ENCODE measurements at places on chromosomes 12 and 14.

DNA sequence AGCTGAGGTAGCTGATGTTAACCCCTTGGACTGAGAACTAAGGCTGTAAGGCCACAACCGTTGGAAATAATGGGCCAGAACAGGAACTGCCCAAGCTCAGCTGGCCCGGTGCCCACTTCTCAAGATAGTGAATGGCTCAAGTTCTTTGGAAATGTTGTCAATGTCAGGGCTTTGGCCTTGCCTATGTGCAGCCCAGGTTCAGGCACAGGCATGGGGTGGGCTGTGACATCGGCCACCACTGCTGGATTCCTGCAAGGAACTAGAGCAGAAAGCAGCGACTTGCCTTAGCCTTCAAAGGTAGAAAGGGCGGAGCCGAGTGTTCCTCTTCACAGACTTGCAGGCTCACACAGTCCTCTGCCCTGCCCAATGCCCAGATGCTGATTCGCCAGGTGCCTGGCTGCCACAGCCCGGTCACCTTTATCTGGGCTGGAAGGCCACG, 291.2 kb downstream of the ZFP36L1 start:
- no peak for DNase-seq

GRCh38 chr12:16602412-16602811, 3.5 kb downstream of the LMO3 start:
- no peak for DNase-seq

DNA sequence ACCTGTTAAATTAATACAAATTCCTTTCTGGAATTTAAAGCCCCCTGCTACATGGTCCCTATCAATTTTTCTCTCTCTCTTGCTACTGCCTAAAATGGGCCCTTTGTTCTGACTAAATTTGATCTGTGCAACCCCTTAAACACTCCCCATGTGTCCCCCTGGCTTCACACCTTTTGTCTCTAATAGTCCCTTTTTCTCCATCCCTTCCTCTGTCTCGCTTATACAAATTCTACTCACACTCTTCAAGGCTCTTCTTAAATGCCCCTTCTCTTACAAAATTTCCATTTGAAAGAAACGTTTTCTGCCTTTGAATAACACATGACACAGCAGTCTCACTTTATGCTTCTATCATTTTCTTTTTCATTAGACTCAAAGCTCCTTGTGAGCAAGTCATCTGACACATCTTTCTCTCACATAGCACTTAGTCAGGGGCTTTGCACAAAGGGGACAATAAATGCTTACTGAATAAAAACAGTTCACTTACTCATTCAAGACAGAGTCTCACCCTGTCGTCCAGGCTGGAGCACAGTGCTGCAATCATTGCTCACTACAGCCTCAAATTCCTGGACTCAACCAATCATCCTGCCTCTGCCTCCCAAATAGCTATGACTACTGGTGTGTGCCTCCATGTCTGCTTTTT, 41.5 kb upstream of the NR2C1 start:
- DNase-seq = no peak

DNA sequence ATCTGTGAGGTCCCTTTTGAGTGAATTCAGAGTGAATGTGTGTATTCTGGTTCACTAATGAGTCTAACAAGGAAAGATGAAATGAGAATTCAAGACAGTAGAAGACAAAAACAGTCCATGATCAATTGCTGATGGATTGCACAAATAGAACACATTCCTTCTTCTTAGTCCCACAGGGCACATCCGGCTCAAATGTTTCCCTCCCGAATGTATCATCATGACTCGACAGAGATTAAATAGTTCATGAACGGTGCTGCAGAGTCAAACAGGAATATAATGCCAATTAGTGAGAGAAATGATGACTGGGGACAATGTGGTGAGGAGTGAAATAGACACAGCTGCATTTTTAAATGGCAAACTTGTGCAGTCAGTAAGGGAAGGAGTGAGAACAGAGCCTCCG, 11.5 kb upstream of the SFSWAP start:
- no peak for DNase-seq

DNA sequence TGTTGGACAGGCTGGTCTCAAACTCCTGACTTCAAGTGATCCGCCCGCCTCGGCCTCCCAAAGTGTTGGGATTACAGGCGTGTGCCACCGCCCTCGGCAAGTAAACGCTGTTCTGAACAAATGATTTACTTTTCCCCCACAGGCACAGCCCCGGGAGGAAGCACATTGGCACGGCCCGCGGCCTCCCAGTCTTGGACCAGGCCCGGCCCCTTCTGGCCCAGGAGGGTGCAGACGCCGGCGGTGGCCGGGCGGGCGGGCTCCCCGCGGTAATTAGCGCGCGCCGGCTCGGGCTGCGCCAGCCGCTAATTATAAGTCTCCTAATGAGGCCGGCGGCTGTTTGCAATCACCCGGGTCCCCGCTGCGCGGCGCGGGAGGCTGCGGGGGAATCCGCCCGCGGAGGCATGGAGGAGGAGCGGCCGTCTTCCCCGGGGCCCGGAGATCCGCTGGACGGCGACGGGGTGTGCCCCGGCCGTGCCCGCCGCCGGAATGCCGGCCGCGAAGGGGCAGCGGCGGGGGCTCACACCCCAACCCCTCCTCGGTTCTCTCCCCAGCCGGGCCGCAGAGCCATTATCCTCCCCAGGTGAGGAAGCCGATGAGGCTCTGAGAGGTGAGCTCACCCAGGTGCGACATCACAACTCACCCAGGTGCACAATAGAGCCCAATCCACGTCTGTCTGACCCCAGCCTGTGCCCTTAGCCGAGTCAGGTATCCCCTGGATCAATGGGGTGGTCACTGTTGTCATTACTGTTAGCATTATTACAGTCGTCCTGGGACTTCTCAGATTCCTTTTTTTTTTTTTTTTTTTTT, 3.3 kb upstream of the POP5 start:
- no peak for DNase-seq

GRCh38 chr12:10170216-10170615, 1.7 kb downstream of the OLR1 start:
- DNase-seq = no peak

DNA sequence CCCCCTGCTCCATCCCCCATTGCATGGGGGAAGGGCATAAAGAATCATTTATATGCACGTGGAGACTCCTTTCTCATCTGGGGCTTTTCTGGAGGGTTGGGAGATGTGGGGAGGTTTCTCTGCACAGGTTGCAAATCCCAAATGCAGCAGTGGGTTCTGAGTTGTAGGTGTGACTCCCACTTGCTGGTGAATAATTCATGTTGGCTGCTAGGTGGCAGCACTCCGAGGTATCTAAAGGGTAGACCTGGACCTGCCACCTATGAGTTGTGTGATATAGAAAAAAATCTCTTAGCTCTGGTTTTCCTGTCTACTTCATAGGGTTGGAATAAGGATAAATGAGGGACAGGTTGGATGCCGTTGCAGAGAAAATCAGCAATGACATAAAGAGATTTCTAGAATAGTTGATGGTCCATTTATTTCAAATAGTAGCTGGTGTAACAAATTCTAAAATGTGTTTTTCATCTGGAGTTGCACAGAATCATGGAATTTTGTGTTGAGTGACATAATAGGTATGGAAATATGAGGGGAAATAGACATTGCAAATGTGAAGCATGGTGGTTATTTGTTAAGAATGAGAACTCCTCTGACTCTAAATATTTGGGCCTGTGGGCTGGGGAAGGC, 4.6 kb downstream of the MARCHF9 start:
- DNase-seq = no peak

- no peak for DNase-seq
Observed at GRCh38 chr12:102438047-102438826, 42.1 kb downstream of the IGF1 start.

DNA sequence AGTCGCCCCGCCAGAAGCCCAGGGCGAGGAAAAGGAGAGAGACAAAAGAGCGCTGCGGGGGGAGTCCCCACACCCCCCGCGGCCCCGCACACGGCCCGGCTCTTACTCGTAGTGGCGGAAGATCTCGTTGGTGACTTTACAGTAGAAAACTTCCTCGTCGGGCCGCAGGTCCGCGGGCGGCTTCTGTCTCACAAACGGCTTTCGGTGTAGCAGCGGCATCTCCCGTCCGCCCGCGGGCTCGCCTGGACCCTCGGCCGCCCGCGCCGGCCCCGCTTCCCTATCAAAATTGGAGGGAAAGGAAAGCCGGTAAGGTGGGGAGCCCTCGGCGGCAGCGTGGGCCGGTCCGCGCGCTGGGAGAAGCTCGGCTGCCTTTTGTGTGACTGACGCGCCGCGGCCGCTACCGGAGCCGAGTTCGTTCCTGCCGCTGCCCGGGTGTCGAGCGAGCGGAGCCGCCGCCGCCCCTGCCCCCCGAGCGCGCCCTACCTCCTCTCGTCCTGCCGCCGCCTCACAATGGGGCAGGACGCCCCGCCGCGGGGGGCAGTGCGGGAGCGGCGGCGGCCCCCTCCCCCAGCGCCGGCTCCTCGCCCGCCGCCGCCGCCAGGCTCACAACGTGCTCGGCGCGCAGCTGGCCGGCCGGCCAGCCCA, 652 bp downstream of the BAZ1A start:
- no peak for DNase-seq

DNA sequence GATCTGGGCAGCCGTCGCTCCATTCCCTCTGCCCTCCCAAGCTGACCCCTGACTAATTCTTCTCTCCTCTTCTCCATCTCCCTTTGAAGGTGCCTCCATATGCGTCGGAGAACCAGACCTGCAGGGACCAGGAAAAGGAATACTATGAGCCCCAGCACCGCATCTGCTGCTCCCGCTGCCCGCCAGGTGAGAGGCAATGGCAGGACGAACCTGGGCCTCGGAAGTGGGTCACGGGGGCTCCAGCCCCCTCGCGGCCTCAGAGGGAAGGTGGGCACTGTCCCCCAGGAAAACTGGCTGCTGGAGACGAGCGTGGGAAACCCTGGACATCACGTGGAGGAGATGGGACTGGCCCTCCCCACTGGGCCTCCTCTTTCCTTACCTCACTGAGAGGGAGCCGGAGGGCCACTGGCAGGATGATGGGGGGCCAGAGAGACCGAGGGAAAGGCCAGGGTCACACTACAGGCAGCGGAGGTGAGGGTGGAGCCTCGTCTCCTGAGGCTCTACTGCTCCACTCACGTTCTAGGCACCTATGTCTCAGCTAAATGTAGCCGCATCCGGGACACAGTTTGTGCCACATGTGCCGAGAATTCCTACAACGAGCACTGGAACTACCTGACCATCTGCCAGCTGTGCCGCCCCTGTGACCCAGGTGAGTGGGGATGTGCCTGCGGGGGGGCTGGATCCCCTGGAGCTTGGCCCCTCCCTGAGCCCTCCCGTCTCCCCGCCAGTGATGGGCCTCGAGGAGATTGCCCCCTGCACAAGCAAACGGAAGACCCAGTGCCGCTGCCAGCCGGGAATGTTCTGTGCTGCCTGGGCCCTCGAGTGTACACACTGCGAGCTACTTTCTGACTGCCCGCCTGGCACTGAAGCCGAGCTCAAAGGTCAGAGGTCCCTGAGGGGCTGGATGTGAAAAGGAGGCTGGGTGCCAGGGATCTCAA, 806 bp downstream of the LTBR start:
- no peak for DNase-seq

- DNase-seq = no peak
Observed at GRCh38 chr12:92395322-92395721, 249.7 kb upstream of the BTG1 start.

DNA sequence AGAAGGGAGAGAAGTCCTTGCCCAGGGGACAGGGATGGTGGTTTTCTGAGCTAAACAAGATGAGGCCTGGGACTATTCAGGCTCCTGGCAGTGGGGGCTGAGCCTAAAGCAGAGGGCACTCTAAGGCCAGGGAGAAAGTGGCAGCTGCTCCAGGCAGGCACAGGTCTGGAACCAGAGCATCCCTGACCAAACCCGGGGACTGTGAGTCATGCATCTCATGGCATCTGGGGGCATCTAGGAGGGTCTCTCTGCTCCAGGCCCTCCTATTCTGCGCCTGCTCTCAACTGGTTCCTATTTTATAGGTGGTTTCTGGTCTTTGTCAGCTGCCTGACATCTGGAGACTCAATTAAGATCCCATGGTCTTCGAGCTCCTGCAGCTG, 11.6 kb downstream of the KRT7 start:
- no peak for DNase-seq

GRCh38 chr12:102512523-102512922, 32.2 kb upstream of the IGF1 start:
- no peak for DNase-seq

DNA sequence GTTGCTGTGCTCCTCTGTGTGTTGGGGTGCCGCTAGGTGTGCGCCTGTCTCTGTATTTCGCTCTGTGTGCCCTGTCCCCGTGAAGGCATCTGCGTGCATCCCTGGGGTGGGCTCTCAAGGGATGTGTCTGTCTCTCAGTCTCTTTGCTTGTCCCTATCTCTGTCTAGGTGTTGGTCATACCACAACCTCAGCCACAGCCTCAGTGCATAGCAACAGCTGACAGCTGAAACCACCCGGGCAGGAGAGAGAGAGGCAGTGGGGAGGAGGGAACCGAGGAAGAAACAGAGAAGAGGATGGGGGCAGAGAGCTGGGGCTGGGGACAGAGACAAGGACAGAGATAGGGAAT, 953 bp upstream of the NXPH4 start:
- DNase-seq = no peak

DNA sequence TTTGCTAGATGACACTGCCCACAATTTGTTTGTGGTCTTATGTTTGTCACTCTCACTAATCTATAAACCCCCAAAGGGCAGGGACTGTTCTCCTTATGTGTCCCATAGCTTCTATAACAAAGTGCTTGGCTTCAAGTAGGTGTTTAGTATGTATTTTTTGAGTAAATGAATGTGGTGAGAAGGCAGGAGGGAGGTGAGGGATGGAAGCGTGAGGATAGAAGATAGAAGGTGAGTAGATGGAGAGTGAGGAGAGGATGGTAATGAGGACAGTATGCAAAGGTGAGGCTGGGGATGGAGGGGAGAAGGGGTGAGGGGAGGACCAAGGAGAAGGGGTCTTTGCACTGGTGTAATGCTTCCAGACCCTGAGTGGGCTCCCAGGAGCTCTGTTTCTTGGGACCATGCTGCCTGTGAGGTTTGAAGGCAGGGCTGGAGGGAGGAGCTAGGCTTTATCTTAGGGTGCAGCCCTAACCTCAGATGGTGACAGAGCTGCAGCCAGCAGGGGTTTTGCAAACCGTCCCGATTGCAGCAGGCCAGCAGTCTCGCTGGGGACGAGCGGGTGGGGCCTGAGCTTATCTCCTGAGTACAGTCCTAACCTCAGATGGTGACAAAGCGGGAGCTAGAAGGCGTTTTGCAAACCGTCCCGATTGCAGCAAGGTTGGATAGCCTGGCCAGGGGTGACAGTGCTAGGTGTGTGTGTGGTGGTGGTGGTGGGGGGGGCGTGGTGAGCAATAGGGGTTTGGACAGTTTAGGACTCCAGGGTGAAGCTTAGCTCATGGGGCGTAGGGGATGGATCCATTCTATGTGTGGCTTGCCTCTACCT, 6.5 kb downstream of the CEBPE start:
- DNase-seq = no peak

GRCh38 chr14:34465069-34465859, 3.2 kb upstream of the SPTSSA start:
- no peak for DNase-seq
